Adrenal gland (tissue), 19 donors: ENCODE measurements at places on chromosomes 12 and 14. TPM values are rescaled to one million over a fixed set of nuclear protein-coding genes. Genes with fewer than 3 reads are reported as not detected.

The ANKRD33 gene
- not detected for polyA plus RNA-seq

The MAP1LC3B2 gene
- 0.81 TPM for polyA plus RNA-seq

The CLEC1A gene
- polyA plus RNA-seq = 5.6 TPM

The ARHGEF25 gene
- 86.4 TPM for polyA plus RNA-seq

The P2RX2 gene
- polyA plus RNA-seq = not detected

The RTN1 gene
- 7.2 TPM for polyA plus RNA-seq

The PRPH gene
- 5.9 TPM for polyA plus RNA-seq

The TRPV4 gene
- polyA plus RNA-seq = 0.46 TPM

The C14orf180 gene
- 16.8 TPM for polyA plus RNA-seq

The OASL gene
- polyA plus RNA-seq = 0.99 TPM

The SELPLG gene
- polyA plus RNA-seq = 4.8 TPM

The TAS2R7 gene
- not detected for polyA plus RNA-seq
